ENCODE measurements at places on chromosomes 1 and 21. TPM values are rescaled to one million over a fixed set of nuclear protein-coding genes. Genes with fewer than 3 reads are reported as not detected.

The TMPRSS3 gene
- not detected for polyA plus RNA-seq

The TRIM45 gene
- polyA plus RNA-seq: 7.4 TPM

The PSMG1 gene
- polyA plus RNA-seq: 39.6 TPM

The KMO gene
- polyA plus RNA-seq: not detected

The NBPF4 gene
- not detected for polyA plus RNA-seq

The LCE3E gene
- not detected for polyA plus RNA-seq

The SELE gene
- polyA plus RNA-seq: 0.10 TPM

The AK5 gene
- 22.9 TPM for polyA plus RNA-seq

The OR2T11 gene
- not detected for polyA plus RNA-seq

DNA sequence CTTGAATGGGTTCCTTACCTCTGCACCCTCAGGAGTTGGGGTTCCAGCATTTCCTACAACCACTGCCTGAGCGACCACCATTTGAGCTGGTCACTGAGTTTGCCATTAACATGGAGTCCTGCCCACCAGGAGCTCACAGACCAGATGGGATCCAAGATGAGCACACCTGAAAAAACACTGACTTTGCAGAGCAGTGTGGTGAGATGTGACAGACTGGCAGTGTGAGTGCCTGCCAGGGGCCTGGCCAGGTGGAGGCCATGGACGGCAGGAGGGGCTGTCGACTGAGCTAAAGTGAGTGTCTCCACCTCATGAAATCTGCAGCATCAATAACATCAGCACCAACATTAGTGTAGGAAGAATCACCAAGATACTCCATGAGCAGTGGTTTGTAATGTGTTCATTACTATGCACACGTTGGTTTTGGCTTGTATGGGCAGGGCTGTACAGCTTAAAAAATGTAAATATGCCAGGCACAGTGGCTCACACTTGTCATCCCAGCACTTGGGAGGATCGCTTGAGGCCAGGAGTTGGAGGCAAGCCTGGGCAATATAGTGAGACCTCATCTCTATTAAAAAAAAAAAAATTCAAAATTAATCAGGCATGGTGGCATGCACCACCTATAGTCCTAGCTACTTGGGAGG is 12.2 kb upstream of the MIXL1 start:
- H3K27ac ChIP-seq: no peak overlapping the region
- no peaks in the 10 kb centered on the region for H3K27me3 ChIP-seq
- no peak for DNase-seq
- H3K4me3 ChIP-seq: no peak overlapping the region
- no peaks in the 10 kb centered on the region for H3K4me1 ChIP-seq
- H3K36me3 ChIP-seq: no peaks in the 10 kb centered on the region

DNA sequence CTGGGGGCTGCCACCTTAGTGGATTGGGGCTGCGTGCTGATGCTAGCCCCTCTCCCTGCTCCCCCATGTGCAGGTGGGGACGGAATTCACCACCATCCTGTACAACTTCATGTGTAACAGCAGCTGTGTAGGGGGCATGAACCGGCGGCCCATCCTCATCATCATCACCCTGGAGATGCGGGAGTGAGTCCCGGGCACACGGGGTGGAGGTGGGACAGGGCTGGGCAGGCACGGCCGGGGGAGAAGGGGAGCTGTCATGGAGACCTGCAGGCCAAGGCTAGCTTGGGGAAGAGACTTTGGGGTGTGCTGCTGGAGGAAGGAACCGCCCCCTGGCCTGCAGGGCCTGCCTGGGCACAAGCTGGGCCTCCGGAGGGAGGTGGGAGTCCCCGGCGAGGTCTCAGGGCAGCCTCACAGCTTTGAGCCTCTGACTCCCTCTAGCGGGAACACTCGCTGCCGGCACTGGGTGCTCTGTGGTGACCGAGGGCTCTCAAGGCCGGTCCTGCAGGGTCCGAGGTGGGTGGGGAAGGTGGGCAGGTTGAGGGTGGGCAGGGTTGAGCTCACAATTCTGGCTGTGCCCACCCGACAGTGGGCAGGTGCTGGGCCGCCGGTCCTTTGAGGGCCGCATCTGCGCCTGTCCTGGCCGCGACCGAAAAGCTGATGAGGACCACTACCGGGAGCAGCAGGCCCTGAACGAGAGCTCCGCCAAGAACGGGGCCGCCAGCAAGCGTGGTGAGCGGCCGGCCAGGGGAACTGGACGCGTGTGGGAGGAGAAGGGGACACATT is 25.0 kb upstream of the CCDC27 start:
- H3K27ac ChIP-seq: no peak overlapping the region
- peaks cover 13% of the 10 kb centered on the region for H3K4me1 ChIP-seq
- H3K27me3 ChIP-seq: no peaks in the 10 kb centered on the region
- DNase-seq: peak; percentile 78

GRCh38 chr1:15033264-15033663 is 120.3 kb upstream of the TMEM51 start:
- no peaks in the 10 kb centered on the region for H3K4me1 ChIP-seq
- H3K27ac ChIP-seq: no peak overlapping the region
- no peak overlapping the region for H3K4me3 ChIP-seq
- no peaks in the 10 kb centered on the region for H3K36me3 ChIP-seq
- H3K27me3 ChIP-seq: no peaks in the 10 kb centered on the region

- no peaks in the 10 kb centered on the region for H3K27me3 ChIP-seq
- no peaks in the 10 kb centered on the region for H3K4me1 ChIP-seq
- no peak overlapping the region for H3K27ac ChIP-seq
These were observed 25.0 kb downstream of the MTARC1 start for GRCh38 chr1:220811695-220812094.

DNA sequence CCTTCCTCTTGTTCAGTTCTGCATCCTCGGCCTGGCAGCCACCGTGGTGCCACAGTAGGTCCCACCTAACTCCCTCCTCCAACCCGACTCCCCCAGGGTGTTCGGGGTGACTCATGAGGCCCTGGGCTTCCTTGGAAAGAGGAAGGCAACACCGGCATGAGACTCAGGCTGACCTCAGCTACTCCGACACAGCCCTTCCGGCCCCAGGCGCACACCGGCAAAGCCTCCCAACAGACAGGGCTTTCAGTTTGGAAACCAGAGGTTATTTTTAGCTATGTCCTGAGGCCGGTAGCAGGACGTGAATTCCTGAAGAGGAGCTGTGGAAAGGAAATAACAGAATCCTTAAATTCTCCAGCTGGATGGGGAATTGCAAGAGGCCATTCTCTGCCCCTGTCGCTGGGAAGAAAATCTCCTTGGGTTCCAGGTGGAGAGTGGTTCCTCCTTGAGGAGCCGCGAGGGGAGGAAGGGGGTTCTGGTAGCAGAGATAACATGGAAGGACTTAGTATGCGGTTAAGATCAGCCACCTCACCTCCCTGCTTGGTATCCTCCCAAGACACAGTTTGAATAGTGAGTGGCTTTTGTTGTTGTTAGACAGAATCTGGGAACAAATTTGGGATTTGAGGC is 24.4 kb downstream of the PLXNA2 start:
- no peaks in the 10 kb centered on the region for H3K27me3 ChIP-seq
- H3K27ac ChIP-seq: peak overlapping the region; percentile 86
- H3K36me3 ChIP-seq: peaks cover 17% of the 10 kb centered on the region
- no peak overlapping the region for H3K4me3 ChIP-seq

- peak; percentile 89 for DNase-seq
- H3K27ac ChIP-seq: no peak overlapping the region
- H3K4me1 ChIP-seq: peaks cover 38% of the 10 kb centered on the region
- H3K4me3 ChIP-seq: no peak overlapping the region
- peaks cover 21% of the 10 kb centered on the region for H3K27me3 ChIP-seq
These were observed 2.3 kb upstream of the KCNC4 start for GRCh38 chr1:110207831-110208230.

DNA sequence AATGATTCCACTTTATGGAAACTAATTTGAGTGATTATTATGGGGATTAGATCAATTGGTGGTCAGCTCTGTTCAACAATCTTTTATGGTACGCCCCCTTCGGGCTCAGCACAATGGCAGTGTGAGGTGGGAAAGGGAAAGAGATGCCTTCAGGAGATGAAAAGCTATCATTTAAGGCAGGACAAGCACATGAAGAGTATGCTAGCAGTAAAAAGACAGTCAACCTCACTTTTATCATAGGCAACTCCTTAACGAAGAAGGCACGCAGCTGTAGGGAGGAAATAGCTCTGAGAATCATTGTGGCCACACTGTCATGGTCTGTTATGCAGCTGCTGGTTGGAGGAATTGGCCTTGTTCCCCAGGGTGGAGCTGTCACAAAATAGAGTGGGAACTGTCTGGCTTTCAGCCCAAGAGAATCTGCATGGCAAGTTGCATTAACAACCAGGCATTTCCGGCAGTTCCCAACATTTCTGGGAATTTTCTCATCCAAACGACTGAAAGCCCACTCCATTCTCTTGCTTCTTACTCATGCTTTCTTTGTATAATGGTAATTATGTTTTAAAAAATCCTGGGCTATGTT is 54.4 kb upstream of the BCL10 start:
- peaks cover 25% of the 10 kb centered on the region for H3K4me1 ChIP-seq
- no peak overlapping the region for H3K4me3 ChIP-seq
- H3K27me3 ChIP-seq: no peaks in the 10 kb centered on the region
- no peaks in the 10 kb centered on the region for H3K36me3 ChIP-seq
- no peak for DNase-seq
- H3K27ac ChIP-seq: peak overlapping the region; percentile 100

- no peaks in the 10 kb centered on the region for H3K36me3 ChIP-seq
- H3K4me1 ChIP-seq: no peaks in the 10 kb centered on the region
- H3K4me3 ChIP-seq: no peak overlapping the region
- peak; percentile 6 for DNase-seq
- no peaks in the 10 kb centered on the region for H3K27me3 ChIP-seq
These were observed 841.5 kb downstream of the LRRIQ3 start for GRCh38 chr1:73356485-73356884.

DNA sequence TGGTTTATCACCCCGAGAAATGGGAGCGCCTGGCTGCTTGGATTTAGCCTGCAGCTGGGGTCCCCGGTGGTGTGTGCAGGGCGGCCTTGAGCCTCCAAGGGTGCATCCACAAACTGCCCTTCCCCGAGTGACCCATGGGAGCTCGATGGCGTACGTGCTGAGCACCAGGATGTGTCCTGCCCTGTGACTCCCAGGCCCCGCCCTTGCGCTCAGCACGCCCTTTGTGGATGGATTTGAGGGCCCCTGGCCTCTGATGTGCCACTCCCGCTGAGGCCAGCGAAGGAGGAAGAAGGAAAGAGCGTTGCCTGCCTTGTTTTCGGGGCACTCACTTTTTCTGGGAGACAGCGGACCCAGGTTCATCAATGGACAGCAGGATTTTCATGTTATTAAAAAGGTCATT is 1.7 kb upstream of the TFF3 start:
- DNase-seq: no peak
- no peak overlapping the region for H3K4me3 ChIP-seq
- no peaks in the 10 kb centered on the region for H3K27me3 ChIP-seq
- no peaks in the 10 kb centered on the region for H3K36me3 ChIP-seq
- H3K27ac ChIP-seq: no peak overlapping the region

GRCh38 chr21:33975548-33976081 is 60.0 kb upstream of the ATP5PO start:
- no peaks in the 10 kb centered on the region for H3K36me3 ChIP-seq
- no peak for DNase-seq
- no peak overlapping the region for H3K4me3 ChIP-seq
- no peaks in the 10 kb centered on the region for H3K27me3 ChIP-seq
- peak overlapping the region; percentile 79 for H3K27ac ChIP-seq

DNA sequence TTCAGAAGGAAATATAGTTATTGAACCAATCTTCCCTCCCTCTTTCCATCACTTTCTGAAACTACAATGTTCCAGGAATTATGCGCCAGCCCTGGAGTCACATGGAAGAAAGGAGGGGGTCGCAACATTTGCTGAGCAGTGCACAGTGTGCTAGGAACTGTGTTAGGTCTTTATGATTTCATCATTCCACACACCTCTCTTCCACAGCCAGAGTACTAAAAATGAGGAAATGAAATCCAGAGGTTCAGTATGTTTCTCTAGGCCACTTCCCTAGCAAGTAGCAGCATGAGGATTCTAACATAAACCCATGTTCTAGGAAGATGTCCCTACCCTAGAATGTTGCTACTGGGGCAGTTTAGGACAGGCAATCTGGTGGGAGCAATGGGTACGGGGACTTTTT is 158.1 kb downstream of the SLC45A1 start:
- no peak overlapping the region for H3K4me3 ChIP-seq

GRCh38 chr1:99886841-99887240 is 36.7 kb downstream of the AGL start:
- no peaks in the 10 kb centered on the region for H3K4me1 ChIP-seq
- peaks cover 44% of the 10 kb centered on the region for H3K36me3 ChIP-seq
- no peak overlapping the region for H3K27ac ChIP-seq
- H3K27me3 ChIP-seq: no peaks in the 10 kb centered on the region

DNA sequence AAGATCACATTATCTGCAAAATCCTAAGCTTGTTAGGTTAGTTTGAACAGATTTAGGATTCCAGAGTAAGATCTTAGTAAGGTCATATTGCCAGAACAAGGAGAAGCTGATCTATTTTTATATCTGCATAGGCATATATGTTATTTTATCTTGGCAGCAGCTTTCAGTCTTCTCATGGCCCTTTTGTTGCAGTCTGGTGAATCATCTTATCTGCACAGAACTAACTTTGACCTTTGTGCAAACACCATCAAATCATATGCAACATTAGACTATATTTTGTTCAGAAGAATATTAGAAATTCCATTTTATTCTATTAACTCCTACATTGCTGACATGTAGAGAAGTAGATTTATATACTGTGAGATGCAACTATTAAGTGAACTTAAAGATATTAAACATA is 107.3 kb downstream of the CLEC20A start:
- peaks cover 16% of the 10 kb centered on the region for H3K4me1 ChIP-seq
- H3K27me3 ChIP-seq: no peaks in the 10 kb centered on the region
- H3K4me3 ChIP-seq: no peak overlapping the region
- no peak for DNase-seq
- peak overlapping the region; percentile 56 for H3K27ac ChIP-seq
- peaks cover 16% of the 10 kb centered on the region for H3K36me3 ChIP-seq

- H3K27me3 ChIP-seq: no peaks in the 10 kb centered on the region
- no peak for DNase-seq
- no peak overlapping the region for H3K27ac ChIP-seq
- no peak overlapping the region for H3K4me3 ChIP-seq
- no peaks in the 10 kb centered on the region for H3K4me1 ChIP-seq
These were observed 53.6 kb downstream of the GLUL start for GRCh38 chr1:182337736-182338571.

GRCh38 chr1:199356561-199356960 is 670.9 kb upstream of the NR5A2 start:
- DNase-seq: no peak
- no peak overlapping the region for H3K27ac ChIP-seq
- no peaks in the 10 kb centered on the region for H3K4me1 ChIP-seq
- H3K4me3 ChIP-seq: no peak overlapping the region
- no peaks in the 10 kb centered on the region for H3K36me3 ChIP-seq

- H3K27ac ChIP-seq: no peak overlapping the region
- H3K4me1 ChIP-seq: no peaks in the 10 kb centered on the region
- no peak for DNase-seq
- H3K27me3 ChIP-seq: no peaks in the 10 kb centered on the region
- H3K4me3 ChIP-seq: no peak overlapping the region
These were observed 13.2 kb upstream of the SLC41A1 start for GRCh38 chr1:205826016-205826806.

GRCh38 chr1:55375617-55376258 is 160.6 kb upstream of the USP24 start:
- H3K4me3 ChIP-seq: no peak overlapping the region
- no peaks in the 10 kb centered on the region for H3K4me1 ChIP-seq
- peak; percentile 65 for DNase-seq
- H3K27me3 ChIP-seq: no peaks in the 10 kb centered on the region
- no peaks in the 10 kb centered on the region for H3K36me3 ChIP-seq
- peak overlapping the region; percentile 62 for H3K27ac ChIP-seq
